Stimulated activated CD4-positive, alpha-beta T cell treated with anti-CD3 and anti-CD28 coated beads, Interleukin-4, amount 100 ng/mL, for 1 hour (primary cell): ENCODE measurements at places on chromosomes 7 and 10.

DNA sequence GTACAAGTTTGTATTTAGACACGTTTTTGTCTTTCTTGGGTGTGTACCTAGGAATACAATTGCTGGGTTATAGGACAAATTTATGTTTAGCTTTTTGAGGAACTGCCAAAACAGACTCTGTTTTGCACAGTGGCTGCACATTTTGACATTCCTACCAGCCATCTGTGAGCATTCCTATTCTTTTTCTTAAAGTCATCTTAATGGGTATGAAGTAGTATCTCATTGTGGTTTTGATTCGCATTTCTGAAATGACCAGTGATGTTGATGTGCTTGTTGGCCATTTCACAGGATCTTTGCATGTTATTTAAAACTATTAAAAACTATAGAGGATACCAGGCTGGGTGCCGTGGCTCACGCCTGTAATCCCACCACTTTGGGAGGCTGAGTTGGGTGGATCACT is 32.6 kb upstream of the IL15RA start:
- no peak for DNase-seq

GRCh38 chr7:117281562-117281961 is 41.3 kb downstream of the WNT2 start:
- no peak for DNase-seq

DNA sequence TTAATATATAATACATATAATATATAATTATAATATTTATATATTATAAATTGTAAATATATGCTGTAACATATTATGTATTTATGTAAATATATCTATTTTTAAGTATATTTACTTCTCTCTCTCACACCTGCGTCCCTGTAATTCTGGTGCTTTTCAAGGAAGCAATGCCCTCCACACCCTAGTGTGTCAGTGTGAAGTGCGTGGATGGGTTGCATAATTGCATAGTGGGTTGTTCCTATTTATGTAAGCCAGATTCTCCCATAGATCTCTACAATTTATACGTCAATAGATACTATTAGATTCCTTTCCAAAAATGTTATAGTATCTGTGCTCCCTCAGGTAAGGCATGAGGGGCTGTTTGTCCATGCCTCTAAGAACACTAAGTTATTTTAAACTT is 49.9 kb upstream of the CPN1 start:
- no peak for DNase-seq

- no peak for DNase-seq
These were observed 351.7 kb downstream of the NXPH1 start for GRCh38 chr7:8785081-8785480.

DNA sequence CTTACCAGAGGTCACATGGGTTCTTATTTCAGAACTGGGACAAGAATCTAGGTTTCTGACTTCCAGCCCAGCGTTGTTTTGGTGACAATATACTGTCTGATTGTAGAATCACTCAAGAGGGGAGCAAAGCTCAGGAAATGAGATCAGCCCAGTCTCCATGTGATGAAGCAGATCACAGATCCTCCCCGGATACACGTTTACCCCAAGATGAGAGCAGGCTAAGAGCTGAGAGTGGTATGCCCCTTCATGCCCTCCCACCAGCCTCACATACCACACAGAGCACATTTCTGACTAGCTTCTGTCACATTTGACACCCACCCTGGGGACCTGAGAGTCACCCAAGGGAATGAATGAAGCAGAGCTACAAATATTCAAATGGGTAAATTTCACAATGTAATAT is 27.1 kb upstream of the PRKCQ start:
- DNase-seq = no peak

DNA sequence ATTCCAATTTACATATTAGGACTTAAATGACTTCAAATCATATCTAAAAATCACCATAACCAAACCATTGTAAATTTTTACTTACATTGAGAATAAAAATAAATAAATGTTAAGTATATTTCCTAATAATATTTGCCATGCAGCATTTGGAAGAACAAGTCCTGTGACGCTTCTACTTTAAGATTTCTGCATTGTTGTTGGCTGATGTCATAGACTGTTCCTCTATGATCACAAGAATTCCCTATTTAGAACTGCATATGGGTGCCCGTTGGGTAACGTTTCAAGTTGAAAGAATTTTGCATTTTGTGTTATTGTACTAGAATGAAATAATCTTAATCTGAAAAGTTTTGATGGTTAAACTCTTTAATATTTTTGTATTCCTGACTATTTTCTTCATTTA is 5.1 kb upstream of the ITGB1 start:
- DNase-seq = no peak

DNA sequence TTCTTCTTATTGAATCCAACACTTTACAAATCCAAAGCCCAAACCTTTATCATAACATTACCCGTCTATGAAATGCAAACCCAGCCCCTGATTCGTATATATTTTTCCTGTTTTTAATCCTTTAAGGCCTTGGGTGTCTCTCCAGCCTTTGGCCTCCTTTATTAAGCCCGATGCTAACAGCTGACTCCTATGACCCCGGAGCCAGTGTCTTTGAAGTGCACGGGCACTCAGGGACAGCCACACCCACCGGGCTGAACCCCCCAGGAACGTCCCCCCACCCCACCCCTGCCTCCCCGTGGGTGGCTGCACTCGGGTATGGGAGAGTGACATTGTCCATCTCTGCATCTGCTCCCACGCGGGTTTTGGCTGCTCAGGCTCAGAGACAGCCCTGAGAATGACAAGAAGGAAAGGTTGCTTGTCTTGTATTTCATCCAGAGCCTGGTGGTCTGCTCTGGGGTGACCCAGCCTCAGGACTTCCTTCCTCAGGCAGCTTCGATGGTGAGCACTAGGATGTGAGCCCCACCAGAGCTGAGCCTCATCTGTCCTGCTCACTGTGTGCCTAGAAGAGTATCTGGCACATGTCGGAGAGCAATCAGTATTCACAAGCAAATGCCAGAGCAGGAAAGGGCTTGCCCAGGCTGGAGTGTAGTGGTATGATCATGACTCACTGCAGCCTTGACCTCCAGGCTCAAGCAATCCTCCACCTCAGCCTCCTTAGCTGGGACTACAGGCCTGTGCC is 210.4 kb downstream of the SKIDA1 start:
- DNase-seq = no peak

GRCh38 chr7:74573512-74573911 is 84.0 kb upstream of the GTF2I start:
- no peak for DNase-seq

DNA sequence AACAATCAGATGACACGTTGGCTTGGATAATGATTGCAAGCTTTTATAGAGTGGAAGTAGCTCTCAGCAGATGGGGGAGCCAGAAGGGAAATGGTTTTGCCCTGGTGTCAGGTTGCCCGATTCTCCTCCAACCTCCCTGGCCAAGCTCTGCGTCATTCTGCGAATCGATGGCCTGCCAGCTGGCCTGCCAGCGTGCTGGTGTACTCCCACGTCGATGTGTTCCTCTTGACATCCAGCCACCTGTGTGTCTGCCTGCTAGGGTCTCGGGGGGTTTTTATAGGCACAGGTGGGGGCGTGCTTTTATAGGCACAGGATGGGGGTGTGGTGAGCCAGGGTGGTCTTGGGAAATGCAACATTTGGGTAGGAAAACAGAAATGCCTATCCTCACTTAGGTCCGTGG is 4.6 kb downstream of the NET1 start:
- no peak for DNase-seq

- no peak for DNase-seq
These were observed 264.9 kb downstream of the SKIDA1 start for GRCh38 chr10:21260506-21261149.

GRCh38 chr10:61967298-61967697 is 65.8 kb downstream of the ARID5B start:
- DNase-seq = no peak

DNA sequence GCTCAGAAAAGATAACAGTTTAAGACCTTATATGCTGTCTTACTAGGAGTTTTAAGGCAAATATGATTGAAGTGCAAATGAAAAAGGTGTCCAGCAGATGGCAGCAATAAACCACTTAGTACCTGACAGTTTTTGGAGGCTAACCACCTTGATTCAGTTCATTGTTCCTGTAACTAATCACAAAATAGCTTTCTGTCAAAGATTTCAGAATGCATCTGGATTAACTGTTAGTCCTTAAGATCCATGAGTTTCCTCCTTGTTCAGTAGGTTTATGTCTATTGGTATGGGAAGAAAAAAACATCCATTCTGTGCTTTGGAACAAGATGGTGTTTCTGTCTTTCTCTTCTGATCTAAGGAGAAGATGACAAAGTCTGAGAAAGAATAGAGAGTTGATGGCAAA is 46.6 kb downstream of the CCSER2 start:
- no peak for DNase-seq

GRCh38 chr10:132972986-132973902 is 30.9 kb upstream of the CFAP46 start:
- no peak for DNase-seq

DNA sequence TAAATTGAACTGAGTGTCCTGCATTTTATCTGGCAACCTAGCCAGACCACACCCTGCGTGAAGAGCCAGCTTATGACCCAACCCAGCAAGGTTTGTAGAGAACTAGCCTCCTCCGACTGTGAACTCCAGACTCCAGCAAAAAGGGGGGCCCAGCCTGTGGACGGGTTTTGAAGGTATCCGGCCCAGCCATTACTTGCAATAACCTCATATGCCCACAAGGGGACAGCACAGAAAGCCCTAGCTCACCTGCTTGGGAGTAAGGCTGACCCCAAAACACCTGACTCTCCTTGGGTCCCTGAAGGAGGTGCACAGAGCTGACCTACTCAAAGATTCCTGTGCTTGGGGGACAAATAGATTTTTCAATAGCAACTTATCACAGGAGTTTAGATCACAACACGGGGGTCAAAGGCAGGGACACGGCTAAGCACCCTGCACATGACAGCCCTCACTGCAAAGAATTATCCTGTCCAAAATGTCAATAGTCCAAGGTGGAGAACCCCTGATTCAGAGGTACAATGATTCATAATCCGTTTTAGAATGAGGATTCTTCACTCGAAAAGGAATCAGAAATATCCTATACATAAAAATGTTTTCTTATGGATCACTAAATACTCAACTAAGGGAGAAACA is 4.6 kb downstream of the TRPV6 start:
- peak; percentile 35 for DNase-seq

DNA sequence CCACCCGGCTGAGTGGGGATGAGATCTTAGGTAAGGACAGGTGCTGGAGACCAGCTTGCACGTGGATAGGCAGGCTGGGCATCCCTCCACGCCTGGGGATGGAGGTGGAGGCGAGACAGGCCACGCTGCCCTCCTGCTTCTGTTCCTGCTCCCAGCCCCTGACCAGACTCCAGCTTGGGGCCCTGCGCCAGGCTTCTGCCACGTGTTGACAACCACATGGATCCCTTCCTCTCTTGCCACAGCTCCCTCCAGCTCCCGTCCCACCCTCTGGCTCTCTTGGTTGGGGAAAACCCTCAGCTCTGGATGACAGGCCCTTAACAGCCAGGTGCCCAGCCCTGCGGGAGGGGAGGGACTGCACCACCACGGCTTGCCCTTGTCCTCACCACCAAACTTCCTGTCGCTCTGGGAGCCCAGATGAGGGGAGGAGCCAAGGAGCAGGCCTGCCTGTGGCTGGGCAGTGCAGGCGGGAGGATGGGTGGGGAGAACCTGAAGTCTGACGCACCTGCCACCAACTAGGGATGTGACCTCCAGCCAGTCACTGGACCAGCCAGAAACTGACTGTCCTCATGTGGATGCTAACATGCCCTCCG is 36.0 kb downstream of the KCNH2 start:
- peak; percentile 46 for DNase-seq

DNA sequence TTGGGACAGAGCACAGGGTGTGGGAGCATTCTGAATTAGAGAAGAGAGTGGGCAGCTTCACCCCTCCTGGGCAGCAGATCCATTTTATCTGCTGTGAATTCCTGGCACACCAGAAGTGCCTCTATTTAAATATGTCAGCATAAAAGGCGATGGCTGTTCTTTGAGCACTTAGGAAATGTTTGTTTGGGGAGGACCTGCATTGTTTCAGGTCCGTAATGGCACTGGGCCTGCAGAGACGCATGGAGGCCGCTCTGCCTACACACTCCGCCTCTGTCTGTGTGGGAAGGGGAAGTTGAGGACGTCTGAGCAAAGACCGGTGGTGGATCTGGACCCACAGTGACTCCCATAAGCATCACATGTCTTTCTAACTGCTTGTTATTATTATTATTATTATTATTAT is 253.2 kb downstream of the CAMK1D start:
- no peak for DNase-seq

GRCh38 chr10:100531761-100532160 is 2.1 kb upstream of the NDUFB8 start:
- DNase-seq = no peak

DNA sequence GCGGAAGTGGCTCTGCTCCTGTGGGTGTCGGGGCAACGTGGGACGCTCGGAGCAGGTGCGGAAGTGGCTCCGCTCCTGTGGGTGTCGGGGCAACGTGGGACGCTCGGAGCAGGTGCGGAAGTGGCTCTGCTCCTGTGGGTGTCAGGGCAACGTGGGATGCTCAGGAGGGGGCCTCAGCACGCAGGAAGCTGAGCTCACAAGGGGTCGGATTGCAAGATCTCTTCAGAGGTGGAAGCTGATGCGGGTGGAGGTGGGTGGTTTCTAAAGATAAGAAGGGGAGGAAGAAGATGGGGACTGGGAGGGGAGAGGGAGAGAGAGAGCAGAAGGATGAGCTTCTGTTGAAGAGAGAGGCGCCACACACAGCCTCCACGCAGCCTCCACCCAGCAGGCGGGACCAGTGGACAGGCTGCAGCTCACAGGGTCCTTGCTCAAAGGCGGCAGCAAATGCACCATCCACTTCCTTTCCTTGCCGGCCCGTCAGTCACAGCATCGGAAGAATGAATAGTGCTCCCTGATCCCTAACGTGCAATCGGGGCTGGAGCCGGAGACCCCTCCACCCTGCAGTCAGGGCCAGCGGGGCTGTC is 78.7 kb downstream of the PTPRN2 start:
- DNase-seq = no peak

- no peak for DNase-seq
These were observed 2.2 kb downstream of the SMARCD3 start for GRCh38 chr7:151246102-151246850.

GRCh38 chr10:127322286-127322685 is 125.9 kb upstream of the INSYN2A start:
- no peak for DNase-seq

GRCh38 chr7:33986451-33986850 is 81.1 kb downstream of the BMPER start:
- DNase-seq = no peak

DNA sequence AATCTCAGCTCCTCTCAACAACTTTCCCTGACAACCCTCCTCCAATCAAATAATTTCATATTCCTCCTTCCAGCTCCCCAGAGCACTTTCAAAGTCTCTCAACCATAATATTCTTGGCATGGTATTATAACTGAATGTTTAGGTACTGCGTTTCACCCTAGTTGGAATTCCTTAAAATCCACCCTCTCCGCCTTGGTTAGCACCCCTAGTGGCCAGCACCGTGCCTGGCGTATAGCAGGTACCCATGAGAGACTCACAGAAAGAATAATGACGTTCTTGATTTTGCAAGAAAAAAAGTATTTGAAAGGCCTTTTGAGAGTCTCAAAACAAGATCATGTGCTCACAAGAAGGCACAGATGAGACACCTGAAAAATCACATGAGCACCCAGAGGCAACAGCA is 50.9 kb downstream of the GLI3 start:
- no peak for DNase-seq
